Activated T-helper 1 cell treated with anti-CD3 and anti-CD28 coated beads, Interleukin-12 subunit alpha, Interleukin-12 subunit beta, Interleukin-2, Interleukin-4 antibody, amounts not matched to agents 30 ng/mL and 10 ng/mL and 1 ng/mL, durations not matched to agents 14 hours and 24 hours and 36 hours (primary cell): ENCODE measurements at places on chromosomes 7 and 10. TPM values are rescaled to one million over a fixed set of nuclear protein-coding genes. Genes with fewer than 3 reads are reported as not detected.

Gene VOPP1
- 96.3 and 102 TPM in 2 replicates for total RNA-seq

DNA sequence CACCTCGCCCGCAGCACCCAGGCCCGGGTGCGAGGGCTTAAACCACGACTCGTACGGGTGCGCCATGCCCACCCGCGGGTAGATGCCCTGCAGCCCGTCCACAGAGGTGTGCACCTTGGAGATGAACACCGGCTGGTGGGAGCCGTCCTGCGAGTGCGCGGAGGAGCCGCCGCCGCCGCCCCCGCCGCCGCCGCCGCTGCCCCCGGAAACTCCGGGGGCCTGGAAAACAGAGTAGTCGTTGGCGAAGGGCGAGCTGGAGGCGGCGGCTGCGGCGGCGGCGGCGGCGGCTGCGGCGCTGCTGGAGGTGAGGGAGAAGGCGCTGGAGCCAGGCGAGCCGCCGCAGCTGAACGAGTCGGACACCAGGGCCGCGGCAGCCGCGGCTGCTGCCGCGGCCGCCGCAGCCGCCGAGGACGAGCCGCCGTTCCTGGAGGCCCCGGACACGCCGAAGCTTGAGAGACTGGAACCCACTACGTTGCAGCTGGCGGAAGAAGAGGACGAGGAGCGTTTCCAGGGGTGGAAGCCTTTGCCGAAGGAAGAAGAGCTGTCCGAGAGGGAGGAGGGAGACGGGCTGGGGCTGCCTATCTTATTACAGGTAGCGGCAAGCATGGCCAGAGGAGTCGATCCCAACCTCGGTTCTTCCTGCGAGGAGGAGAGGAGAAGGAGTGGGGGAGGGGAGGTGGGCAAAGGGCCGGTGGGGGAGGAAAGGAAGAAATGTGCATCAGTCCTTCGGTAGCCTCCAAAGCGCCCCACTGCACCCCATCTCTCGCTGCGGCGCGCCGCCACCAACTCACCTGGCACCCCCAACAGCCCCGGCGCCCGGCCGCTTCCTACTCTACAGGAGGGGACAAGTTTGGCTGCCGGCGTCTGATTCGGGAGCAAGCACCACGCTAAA lies 1.3 kb downstream of the SP8 start:
- no peak for DNase-seq

GRCh38 chr10:112698133-112698817 lies 251.3 kb downstream of the VTI1A start:
- DNase-seq = no peak

GRCh38 chr7:70738151-70738885 lies 393.6 kb upstream of the GALNT17 start:
- DNase-seq = no peak

- DNase-seq = no peak
These were observed 254.5 kb downstream of the BUB3 start for GRCh38 chr10:123408660-123409059.

Gene SUN3
- not detected in 2 replicates for total RNA-seq

- no peak for DNase-seq
These were observed 135.5 kb downstream of the CD36 start for GRCh38 chr7:80773787-80774508.

Gene SLC26A3
- not detected in 2 replicates for total RNA-seq

Gene MKI67
- total RNA-seq = 141 and 159 TPM in 2 replicates

DNA sequence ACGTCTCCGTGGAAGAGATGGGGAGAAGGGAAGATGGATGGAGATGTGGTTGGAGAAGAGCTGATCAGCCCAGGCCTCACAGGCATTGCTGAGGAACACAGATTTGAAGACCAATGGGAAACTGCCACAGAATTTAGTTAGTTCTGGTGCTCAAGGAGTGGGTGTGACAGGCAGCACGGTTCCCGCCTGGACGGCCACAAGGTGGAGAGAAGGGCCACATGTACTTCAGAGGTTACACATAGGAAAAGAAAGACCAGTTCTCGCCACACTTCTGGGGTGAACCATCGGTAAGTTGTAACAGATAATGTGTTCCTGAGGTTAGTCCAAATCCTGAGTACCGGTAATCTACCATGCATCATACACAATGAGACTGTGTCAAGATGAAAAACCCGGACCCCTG lies 29.5 kb upstream of the GJD4 start:
- no peak for DNase-seq

- no peak for DNase-seq
These were observed 44.7 kb upstream of the SUN1 start for GRCh38 chr7:787332-788240.

Gene IFIT1B
- not detected in 2 replicates for total RNA-seq

DNA sequence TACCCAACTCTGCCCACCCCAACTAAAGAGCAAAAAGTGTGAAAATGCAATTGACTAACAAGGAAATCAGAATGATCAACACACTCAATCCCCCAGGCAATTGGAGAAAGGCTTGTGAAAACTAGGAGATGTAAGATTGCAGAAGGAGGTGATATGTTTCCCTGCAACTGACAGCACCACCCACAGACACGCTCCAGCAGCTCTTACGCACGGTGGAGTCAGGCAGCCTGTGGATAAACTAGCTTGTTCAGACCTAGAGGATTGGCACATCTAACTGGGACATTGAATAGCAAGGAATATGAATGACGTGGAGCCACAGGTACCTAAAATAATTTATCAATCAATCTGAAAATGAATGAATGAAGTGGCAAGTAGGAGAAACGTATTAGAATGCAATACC lies 125.7 kb upstream of the MYO3A start:
- no peak for DNase-seq

DNA sequence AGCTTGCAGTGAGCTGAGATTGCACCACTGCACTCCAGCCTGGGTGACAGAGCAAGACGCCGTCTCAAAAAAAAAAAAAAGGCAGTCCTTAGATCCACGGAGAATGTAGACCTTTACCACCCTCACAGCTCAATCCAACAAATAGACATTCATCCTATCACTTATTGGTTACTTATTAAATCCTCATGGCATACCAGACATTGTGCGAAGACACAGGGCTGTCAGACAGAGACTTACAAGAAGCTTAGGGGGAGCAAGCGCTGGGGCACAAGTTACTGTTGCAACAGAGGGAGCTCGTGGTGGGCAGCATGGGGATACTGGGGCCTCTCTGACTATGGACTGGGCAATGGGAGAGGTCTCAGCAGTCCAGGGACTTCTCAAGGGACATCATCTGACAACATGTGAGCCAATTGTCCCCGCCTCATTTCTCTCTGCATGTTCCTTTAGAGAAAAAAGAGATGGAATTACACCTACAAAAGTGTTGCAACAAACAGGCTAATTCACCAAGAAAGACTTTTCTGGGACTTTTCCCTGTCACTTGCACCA lies 82.8 kb upstream of the TNS3 start:
- no peak for DNase-seq

- no peak for DNase-seq
These were observed 24.7 kb upstream of the GRID1 start for GRCh38 chr10:86391236-86391840.

GRCh38 chr10:47034441-47035051 lies 123.3 kb downstream of the PTPN20 start:
- no peak for DNase-seq

Gene PARG
- 35.8 and 38.2 TPM in 2 replicates for total RNA-seq

Gene ACTL6B
- not detected in 2 replicates for total RNA-seq

GRCh38 chr10:78648256-78648860 lies 420.4 kb upstream of the ZMIZ1 start:
- DNase-seq = no peak

DNA sequence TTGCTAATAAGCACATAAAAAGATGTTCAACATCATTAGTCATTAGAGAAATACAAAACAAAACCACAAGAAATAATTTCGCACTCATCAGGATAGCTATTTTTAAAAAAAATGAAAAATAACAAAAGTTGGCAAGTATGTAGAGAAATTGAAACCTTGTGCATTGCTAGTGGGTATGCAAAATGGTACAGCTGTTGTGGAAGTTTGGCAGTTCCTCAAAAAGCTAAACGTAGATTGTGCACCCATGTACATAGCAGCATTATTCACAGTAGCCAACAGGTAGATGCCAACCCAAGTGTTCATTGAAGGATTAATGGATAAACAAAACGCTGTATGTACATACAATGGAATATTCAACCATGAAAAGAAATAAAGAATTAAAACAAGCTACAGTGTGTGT lies 35.3 kb upstream of the STARD3NL start:
- no peak for DNase-seq

- no peak for DNase-seq
These were observed 151.2 kb upstream of the ASAH2 start for GRCh38 chr10:50402466-50402865.

- DNase-seq = no peak
These were observed 119.7 kb upstream of the FAM3C start for GRCh38 chr7:121515630-121516401.

- DNase-seq = no peak
These were observed 101.9 kb upstream of the FAM204A start for GRCh38 chr10:118444069-118444468.

Gene ORAI2
- total RNA-seq = 55.2 and 59.9 TPM in 2 replicates

DNA sequence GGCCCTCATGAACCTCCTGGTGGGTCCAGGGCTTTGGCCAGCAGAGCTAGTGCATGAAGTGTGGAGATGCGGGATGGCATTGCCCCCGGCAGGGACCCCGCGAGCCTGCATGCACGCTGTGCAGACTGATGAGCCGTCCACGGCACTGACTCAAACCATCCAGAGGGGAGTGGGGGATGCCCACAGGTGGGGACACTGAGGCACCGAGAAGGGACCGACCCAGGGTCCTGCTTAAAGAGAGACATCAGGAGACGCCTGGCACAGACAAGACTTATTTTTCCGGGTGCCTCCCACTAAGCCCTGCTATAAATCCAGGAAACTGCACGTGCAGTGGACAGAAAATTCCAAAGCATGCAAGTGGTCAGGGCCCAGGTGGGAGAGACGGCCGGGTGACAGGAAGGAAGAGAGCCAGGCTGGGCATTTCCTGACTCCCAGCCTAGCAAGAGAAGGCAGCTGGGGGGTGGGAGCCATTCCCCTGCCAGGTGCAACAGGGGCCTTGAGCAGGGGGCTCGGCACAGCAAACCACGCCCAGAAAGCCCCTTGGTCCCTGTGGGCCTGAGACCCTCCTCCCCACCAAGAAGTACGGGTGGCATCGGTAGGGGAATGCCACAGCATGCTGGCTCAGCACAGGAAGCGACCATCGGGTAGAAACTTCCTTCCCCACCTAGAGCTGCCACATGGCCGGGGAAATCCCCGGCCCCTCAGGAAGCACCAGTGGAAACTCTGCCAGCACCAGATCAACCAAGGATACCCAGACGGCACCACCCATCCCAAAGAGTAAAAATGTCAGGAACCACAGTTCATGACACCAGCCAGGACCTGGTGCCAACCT lies 91.5 kb downstream of the FOXL3 start:
- DNase-seq = no peak

GRCh38 chr7:139692723-139693122 lies 85.1 kb downstream of the HIPK2 start:
- no peak for DNase-seq

DNA sequence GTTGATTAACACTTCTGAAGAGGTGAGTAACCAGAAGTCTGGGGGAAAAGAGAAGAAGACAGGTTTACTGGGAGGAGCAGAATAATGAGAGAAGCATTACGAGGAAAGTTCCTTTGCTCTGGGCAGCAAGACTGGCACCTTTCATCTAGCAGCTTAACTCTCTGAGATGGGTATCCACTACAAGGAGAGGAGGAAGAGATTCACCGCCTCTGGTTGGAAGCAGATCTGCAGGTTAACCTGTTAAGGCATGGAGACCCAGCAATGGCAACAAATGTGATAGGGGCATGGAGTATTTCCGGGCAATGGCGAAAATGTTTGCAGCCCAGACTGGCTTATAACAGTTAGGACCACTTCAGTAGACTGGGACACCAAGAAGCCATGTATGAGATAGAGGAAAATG lies 162.2 kb downstream of the TFEC start:
- no peak for DNase-seq

Gene PNLIP
- not detected in 2 replicates for total RNA-seq

DNA sequence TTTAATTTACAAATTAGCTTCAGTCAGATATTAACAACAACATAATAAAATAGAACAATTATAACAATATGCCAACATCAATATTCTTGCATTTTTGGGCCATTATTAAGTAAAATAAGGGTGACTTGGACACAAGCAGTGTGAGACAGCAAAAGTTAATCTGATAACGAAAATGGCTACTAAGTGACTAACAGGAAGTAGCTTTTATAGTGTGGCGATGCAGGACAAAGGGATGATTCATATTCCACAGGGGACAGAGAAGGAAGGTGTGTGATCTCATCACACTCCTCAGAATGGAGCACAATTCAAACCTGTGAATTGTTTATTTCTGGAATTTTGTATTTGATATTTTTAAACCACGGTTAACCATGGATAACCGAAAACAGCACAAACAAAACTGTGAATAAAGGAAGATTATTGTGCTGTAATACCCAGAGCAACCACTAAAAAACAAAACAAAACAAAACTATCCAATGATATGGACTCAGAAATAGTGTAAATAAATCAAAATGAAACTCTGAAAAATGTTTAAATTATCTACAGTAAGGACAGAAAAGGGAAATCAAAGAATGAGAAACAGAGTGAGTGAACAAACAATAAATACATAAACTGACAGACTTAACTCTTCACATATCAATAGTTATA lies 66.9 kb upstream of the TFEC start:
- DNase-seq = no peak

GRCh38 chr10:12201543-12201942 lies 5.6 kb downstream of the CDC123 start:
- no peak for DNase-seq

- no peak for DNase-seq
These were observed 1167.6 kb downstream of the NXPH1 start for GRCh38 chr7:9600974-9601373.

DNA sequence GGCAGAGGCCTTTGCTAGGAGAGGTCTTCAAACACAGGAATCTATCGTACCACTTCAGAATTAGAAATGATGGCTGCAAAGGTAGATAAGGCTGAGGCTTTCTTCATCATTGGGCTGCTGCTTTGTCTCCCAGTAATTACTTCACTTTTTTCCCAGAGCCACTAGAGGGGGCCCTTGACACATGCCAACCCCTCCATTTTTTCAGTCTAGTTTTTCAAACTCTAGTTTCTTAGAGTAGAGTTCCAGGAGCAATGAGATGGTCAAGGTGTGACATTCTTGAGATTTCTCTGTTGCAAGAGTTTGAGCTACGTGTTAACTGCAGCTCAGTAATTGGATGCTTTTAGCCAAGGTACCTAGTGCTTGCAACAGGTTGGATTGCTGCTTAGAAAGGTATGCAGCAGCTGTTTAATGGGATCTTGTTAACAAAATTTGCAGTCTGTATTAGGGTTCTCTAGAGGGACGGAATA lies 33.8 kb upstream of the RBM20 start:
- peak; percentile 35 for DNase-seq

- DNase-seq = no peak
These were observed 101.3 kb upstream of the TPK1 start for GRCh38 chr7:144937199-144937598.

GRCh38 chr10:76631884-76632766 lies 1005.5 kb downstream of the KCNMA1 start:
- no peak for DNase-seq

- DNase-seq = no peak
These were observed 227.7 kb downstream of the MAD1L1 start for GRCh38 chr7:2004841-2005725.

Gene MSMB
- not detected in 2 replicates for total RNA-seq

- no peak for DNase-seq
These were observed 153.7 kb downstream of the FAM107B start for GRCh38 chr10:14621037-14621436.

Gene OR2A1
- not detected in 2 replicates for total RNA-seq

GRCh38 chr7:129950933-129951225 lies 1.9 kb downstream of the UBE2H start:
- no peak for DNase-seq
